ENCODE measurements at places on chromosomes 3 and 15.

DNA sequence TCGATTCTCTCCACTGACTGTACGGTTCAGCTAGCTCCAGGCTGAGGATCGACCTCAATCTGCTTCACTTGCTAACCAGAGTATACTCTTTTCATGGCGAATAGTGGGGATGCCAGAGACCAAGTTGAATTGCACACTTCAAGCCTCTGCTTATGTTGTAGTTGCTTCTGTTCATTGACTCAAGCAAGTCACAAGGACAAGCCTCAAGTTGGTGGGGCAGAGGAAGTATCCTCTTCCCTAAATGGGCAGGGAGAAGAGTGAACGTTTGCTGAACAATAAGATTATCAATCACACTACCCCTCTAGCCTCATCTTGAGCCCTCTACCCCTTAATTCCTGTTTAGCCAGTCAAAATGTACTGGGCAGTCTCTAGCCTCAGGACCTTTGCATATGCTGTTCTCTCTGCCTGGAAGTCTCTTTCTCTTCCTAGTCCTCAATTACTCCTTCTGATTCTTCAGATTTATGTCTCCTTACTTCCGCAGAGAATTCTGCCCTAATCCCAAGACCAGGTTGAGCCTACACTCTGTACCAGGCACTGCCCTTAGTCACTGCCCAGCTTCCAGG is 390.4 kb upstream of the PROK2 start:
- DNase-seq, result no peak

DNA sequence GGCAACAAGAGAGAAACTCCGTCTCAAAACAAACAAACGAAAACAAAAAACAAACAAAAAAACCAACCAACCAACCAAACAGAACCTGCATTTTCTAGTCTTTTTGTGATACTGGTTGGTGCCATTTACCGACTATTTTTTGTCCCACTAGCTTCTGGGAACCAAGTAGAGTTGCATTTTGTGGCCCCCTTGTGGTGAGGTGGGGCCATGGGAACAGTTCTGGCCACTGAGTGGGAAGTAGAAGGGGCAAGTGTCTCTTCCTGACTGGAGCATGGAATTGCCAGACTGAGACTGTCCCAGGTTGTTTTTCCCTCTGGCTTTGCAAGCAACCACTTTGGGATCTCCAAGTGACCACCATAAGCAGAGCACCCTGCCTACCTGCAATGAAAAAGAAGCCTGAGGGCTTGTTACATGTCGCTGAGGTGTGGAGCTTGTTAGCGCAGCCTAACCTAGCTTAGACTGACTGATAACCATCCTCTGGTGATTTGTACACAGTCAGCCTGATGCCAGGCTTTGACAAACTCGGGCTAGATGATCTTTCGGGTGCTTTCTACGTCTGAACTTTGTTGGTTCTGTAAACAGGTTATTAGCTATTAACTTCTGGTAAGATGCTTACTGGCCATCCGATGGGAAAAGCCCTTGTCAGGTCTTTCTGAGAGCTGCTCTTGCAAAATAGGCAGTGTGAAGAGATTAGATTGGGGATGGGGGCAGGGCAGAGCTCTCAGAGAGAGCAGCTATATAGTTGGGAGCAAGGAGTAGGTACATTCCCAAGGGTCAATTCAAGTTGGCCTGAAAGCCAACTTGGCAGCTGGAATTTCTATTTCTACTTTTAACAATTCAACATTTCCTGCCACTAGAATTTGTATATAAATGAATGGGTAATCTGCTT is 172.2 kb downstream of the SSR3 start:
- no peak for DNase-seq

- DNase-seq, result no peak
These were observed 8.1 kb downstream of the ARIH2 start for GRCh38 chr3:48926425-48927392.

DNA sequence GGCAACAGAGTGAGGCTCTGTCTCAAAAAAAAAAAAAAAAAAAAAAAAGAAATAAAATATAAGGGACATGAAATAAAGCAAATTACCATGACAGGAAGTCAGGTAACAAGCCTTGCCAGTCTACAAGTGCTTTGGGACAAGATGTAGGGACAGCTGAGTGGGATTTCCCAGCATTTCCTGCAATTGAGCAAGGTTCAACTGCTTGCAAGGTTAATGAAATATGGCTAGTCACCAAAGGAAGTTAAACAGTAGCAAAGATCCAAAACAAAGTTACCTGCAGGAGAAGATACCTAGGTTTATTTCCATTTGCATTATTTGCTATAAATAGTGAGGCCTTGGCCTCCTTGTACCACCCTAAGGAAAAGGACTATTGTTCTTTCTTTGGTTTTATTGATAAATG is 22.3 kb upstream of the CNOT10 start:
- DNase-seq, result no peak

DNA sequence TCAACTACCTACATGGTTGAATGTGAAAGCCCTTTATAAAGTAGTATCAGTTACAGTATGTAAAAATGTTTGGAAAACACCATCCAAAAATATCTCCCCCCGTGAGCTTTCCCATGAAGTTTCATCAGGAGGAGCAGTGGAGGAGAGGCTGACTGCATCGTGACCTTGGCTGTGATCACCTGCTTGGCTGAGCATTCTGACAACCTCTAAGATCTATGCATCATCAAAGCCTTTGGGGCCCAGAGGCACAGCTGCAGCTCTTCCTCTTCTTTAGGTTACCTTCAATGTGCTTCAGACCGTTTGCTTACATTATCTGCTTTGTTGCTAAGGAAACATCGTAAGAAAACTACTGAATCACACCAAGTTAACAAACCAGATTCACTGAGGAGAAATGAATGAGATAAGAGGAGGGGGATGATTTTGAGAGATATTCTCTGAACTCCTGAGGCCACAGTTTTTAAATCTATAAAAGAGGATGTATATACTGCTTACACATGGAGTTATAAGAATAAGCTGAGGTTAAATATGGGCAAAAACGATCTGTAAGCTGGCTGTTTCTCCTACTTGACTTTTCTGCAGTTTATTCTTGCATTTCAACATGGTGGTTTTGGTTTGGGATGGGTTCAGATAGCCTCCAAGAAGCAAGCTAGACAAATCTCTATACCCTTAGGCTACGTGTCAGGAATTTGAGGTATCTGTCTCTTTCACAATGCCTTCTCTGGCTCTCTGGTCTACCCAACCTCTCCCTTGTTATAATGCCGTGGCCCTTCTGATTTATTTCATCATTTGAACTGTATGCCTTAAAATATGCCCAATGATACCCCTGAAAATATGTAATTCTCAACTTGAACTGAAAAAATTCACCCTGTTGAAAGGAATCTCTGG is 4.0 kb downstream of the GCSAM start:
- DNase-seq, result no peak

DNA sequence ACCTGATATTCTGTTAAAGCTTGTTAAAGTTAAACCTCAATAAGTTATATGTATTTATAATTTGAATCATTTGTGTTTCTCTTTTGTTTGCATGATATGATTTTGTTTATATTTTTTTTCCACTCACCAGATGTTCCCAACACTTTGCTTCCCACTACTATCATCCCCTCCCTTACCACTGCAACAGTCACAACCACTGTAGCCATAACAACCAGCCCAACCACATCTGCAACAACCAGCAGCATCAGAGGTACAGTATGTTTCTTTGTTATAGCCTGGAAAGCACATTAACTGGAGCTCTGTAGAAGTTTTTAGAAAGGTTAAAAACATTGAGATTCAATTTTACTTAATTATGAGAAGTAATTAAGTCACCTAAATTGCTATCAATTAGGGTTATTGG is 1011.9 kb downstream of the VGLL3 start:
- DNase-seq, result no peak

DNA sequence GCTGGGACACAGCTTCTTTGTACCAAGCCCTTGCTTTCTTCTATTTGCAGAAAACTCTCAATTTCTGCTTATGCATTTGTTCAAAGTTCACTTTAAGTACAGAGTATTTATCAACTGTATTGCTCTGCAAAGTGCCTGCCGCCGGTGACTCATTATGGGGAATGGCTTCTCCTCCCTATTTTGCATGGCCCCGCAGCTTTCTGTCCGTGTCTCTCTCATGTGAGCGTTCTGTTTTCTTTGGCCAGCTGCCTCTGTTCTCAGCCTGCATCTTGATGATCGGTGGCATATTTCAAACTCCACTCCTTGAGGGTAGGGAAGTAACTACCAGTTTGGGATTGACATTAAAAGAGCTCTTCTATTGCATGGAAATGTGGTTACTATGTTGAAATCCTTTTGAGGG is 28.6 kb upstream of the ST8SIA2 start:
- DNase-seq, result no peak

DNA sequence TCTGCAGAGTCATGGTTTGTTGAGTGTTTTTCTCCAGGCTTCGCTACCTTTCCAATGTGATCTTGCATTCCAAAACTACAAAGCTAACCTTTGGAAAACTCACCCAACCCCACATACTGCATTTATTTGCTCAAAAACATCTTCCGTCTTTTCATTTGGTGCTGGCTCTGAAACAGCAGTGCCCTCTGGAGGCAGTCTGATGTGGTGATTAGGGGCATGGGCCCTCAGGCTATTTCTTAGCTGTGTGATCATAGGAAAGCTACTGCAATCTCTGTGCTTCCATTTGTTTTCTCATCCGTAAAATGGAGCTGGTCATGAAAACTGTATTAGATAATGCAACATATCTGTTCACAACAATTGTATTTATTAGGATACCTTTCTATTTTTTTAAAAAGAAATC is 47.0 kb downstream of the MTHFS start:
- DNase-seq, result peak; percentile 36

DNA sequence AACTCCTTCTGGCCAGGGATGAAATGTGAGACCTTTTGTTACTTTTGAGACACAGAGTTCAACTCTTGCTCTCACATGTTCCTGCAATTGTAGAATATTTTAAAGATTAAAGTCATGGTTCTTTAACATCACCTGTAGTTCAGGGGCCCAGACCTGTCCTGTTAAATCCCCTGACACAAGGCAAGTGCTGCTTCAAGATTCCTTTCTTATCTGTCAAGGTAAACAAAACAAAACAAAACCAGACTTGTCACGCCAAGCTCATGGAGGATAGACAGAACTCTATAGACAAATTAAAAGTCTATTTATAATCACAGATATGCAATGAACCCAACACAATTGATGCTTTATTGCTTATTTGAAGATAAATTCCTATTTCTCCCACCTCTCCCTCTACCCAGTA is 48.6 kb upstream of the NEDD4 start:
- no peak for DNase-seq

GRCh38 chr3:10382892-10383849 is 62.3 kb upstream of the SEC13 start:
- no peak for DNase-seq

GRCh38 chr3:103082501-103082900 is 647.7 kb downstream of the ZPLD1 start:
- no peak for DNase-seq

DNA sequence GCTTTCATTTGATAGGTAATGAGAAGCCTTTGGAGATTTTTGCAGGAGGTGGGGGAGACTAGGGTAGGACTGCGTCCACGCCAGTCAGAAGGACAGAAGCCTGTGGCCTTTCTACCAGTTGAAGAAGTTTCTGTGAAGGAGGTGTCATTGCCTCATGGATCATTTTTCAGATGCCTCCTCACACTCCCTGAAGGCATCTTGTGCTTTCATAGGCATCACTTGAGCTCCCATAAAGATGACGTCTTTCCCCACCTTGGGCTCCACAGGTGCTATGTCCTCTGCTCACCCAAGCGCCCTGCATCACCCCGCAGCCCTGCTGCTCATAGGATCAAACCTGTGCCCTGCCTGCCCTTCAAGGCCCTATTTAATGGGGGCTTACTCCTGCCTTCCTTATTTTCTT is 7.5 kb upstream of the ITGA11 start:
- DNase-seq, result no peak

- no peak for DNase-seq
These were observed 59.1 kb upstream of the NEDD4 start for GRCh38 chr15:56052395-56053045.

GRCh38 chr15:73522011-73522410 is 79.0 kb downstream of the REC114 start:
- DNase-seq, result no peak

- no peak for DNase-seq
These were observed 251.2 kb upstream of the UBE2E2 start for GRCh38 chr3:22951910-22952309.

DNA sequence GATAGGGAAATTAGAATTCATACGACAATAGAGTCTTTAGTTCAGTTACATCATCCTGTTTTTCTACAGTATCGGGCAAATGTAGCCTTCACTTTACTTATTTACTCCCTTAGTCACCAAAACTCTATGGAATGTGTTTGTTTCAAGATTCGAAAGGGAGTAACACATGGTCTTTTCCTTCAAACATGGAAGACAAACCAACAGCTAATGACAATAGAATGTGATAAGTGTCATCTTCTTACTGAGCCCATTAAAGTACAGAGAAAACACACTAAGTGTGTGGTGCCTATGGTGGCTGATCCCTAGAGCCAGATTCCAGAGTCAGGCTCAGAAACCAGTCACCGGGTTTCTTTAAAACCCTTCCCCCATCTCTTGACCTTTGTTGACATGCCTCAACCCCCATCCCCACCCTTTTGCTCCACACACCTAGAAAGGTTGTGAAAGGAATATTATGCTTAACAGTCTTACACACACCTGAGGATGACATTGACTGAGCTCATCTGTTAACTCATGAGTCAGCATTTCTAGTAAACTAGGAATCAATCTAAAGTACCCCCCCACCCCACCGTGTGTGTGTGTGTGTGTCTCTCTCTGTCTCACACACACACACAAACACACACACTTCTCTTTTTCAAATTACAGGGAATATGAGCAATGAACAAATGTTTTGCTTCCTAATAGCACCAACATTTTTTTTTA is 549.6 kb upstream of the CCDC54 start:
- no peak for DNase-seq

- no peak for DNase-seq
These were observed at the start of gene TNFAIP8L3 for GRCh38 chr15:51094606-51095569. Gene TNFAIP8L3, minus strand, starts transcription at chr15:51094906. Its CDS starts 311 bp downstream, at chr15:51094595.

DNA sequence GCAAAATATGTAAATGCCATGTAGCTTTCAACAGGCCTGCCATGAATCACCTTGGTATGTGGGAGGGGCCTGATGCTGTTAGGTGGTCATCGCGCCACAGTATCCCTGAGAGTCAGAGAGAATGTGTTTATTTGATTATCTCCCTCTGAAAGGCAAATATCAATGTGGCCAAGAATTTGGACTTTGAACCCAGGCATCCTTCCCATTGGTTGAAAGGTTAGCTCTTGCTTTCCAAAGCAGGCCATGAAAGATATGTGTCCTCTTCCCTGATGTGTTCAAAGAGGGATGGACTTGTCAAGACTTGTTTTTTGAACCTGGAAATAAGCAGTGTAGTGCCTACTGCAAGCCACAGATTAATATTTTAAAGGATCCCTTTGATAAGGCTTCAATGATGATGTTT is 36.7 kb downstream of the SRP14 start:
- no peak for DNase-seq

- DNase-seq, result no peak
These were observed 28.4 kb upstream of the RPL29 start for GRCh38 chr3:52023860-52024764.

- no peak for DNase-seq
These were observed 221.4 kb downstream of the SOX2 start for GRCh38 chr3:181933052-181933618.

GRCh38 chr3:133505813-133506212 is 67.7 kb upstream of the CDV3 start:
- peak; percentile 46 for DNase-seq

GRCh38 chr3:113454057-113454456 is 12.8 kb upstream of the CFAP44 start:
- DNase-seq, result no peak

- no peak for DNase-seq
These were observed 25.5 kb upstream of the ATP8B4 start for GRCh38 chr15:50144341-50145120.

Measured in LNCaP clone FGC (cell line).